ENCODE measurements at places on chromosomes 3 and 15. TPM values are rescaled to one million over a fixed set of nuclear protein-coding genes. Genes with fewer than 3 reads are reported as not detected.

Gene TRH
- not detected for total RNA-seq

Gene EXD1
- not detected for total RNA-seq

- no peak overlapping the region for H3K27ac ChIP-seq
- H3K4me3 ChIP-seq = no peak overlapping the region
- H3K36me3 ChIP-seq = no peaks in the 10 kb centered on the region
- H3K4me1 ChIP-seq = no peaks in the 10 kb centered on the region
- H3K27me3 ChIP-seq = no peaks in the 10 kb centered on the region
Measured at GRCh38 chr3:67712259-67712658, 57.8 kb upstream of the SUCLG2 start.

GRCh38 chr3:158405507-158405906 is 165.5 kb upstream of the MLF1 start:
- no peak overlapping the region for H3K27ac ChIP-seq
- no peak overlapping the region for H3K4me3 ChIP-seq
- H3K27me3 ChIP-seq = no peaks in the 10 kb centered on the region
- no peak for DNase-seq
- no peaks in the 10 kb centered on the region for H3K4me1 ChIP-seq

GRCh38 chr3:179735321-179735720 is 82.5 kb downstream of the USP13 start:
- H3K27ac ChIP-seq = no peak overlapping the region
- H3K4me3 ChIP-seq = no peak overlapping the region
- DNase-seq = no peak
- H3K27me3 ChIP-seq = no peaks in the 10 kb centered on the region
- H3K4me1 ChIP-seq = no peaks in the 10 kb centered on the region
- no peaks in the 10 kb centered on the region for H3K36me3 ChIP-seq

Gene SLC27A2
- 4.6 TPM for total RNA-seq

Gene PTPRG
- total RNA-seq = 31.6 TPM

All from body of pancreas (tissue), 4 donors.